ENCODE measurements at places on chromosomes 12 and 14.

- DNase-seq = no peak
These were observed 102.4 kb downstream of the ESR2 start for GRCh38 chr14:64191756-64192155.

- DNase-seq = no peak
These were observed 173.0 kb upstream of the DAAM1 start for GRCh38 chr14:59015482-59015881.

DNA sequence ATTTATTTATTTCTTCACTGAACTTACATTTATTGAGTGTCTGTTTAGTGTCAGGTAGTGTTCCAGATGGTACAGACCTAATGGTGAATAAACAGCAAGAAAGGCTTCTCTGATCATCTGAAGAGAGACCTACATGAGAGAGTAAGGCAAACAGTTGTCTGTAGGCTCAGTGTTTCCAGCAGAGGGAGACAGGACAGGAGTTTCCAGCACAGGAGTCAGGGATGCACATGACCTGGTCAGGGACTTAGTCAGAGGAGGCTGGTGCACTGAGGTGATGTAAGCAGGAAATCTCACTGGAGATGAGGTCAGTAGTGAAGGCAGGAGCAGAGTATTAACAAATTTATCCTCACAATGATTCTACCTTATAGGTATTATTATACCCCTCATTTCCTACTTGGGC, 233.2 kb downstream of the MDGA2 start:
- no peak for DNase-seq

- DNase-seq = no peak
These were observed 55.7 kb upstream of the PLXNC1 start for GRCh38 chr12:94092516-94093241.

DNA sequence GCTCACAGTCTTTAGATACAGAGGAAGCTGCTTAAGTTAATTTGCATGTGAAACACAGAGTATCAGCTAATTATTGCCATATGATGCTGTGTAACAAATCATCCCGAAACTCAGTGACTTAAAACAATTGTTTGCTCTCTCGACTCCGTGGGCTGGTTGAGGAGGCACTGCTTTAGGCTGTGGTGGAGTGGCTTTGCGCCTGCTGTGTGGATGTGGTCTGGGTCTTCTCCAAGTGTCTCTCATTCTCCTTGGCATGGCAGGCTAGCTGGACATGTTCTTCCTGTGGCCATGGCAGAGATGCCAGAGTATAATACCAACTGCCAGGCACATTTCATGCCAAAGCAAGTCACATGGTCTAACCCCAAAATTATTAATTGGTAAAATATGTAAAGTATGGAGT, 40.9 kb downstream of the PELI2 start:
- no peak for DNase-seq

All from GM12864 (cell line).